ENCODE measurements at places on chromosomes 3 and 15.

- DNase-seq: no peak
These were observed 125.8 kb downstream of the ECT2 start for GRCh38 chr3:172876297-172876696.

DNA sequence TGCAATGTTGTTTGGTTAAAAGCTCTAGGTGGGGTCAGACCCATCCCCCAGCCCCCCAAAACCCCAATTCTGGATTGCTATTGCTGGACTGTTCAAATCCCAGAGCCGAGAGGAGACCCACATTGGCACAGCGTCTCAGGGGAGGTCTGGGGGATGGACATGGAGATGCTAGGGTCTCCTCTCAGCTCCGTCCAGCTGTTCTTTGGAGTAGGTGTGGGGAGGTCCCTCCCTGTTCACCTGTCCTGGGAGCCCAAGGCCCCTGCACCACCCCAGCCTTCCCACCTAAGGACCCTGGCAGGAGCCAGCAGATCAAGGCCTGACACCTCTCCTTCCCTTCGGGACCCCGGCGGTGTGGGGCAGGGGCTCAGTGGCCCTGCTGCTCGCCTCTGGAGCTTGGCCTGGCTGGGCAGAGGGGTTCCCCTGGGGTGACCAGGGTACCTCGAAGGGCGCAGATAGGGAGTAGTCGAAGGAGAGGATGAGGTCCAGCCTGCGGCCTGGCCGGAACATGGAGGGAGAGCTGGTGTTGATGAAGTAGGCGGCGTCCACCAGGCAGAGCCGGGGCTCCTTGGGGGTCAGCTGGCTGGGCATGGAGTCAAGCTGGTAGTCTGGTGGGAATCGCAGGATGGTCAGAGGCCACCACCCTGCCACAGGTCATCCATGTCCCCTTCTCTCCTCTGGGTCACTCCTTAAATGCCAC lies 23.9 kb downstream of the PLA2G4D start:
- no peak for DNase-seq

GRCh38 chr15:90407871-90408317 lies 19.9 kb downstream of the IQGAP1 start:
- DNase-seq: peak; percentile 39

GRCh38 chr15:80105595-80105994 lies 46.1 kb downstream of the ZFAND6 start:
- DNase-seq: no peak
